Fibroblast of mammary gland (primary cell): ENCODE measurements at places on chromosomes 4 and X.

DNA sequence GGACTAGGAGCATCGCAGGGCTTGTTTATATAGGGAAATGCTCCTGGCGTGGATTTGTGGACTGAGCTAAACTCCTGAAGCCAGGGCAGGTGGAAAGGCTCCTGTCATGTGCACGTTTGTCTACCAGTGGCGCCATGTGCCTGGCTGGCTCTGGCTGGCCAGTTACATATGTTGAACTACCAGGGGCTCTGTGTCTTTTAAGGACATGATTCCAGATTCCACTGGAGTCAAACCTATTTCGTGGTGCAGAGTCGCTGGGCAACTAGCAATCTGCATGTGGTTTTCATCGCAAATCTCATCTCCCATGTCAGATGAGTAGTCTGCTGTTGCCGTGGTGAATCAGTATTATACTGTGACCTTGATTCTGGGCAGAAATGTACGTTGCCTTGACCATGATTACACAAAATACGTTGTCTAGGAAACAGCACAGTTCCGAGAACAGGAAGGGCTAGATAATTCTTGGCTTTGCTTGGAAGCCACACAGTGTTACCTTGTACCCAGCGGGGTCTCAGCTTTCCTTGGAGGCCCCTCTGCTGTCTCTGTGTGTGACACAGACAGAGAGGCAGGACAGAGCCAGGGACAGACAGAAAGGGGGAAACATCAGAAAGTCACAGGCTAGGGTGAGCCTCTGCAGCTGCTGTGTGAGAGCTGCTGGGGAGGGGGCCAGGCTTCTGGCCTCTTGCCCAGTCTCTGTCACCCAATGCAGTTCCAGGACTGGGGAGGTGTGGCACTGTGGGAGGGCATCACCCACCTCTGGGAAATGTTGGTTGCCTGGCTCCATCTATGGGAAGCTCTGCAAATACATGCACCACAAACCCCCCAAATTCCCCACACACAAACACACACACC, 19.2 kb downstream of the PNMA6E start:
- peak; percentile 91 for DNase-seq

DNA sequence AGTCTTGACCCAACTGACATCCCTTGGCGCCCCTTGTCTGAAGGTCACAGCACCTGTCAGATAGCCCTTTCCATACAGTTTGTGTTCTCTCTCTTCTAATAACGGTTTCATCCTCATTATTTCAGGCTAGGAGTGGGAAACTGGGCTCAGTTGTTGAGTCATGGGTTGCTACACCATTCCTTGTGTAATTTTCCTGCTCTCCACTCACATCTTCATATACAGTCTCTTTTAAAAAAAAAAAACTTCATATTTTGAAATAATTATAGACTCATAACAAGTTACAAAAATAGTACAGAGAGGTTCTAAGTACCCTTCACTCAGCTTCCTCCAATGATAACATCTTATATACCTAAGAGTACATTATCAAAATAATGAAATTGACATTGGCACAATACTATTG, 60.2 kb upstream of the GRPR start:
- DNase-seq: no peak

GRCh38 chr4:94626942-94627341, 130.8 kb upstream of the BMPR1B start:
- no peak for DNase-seq

DNA sequence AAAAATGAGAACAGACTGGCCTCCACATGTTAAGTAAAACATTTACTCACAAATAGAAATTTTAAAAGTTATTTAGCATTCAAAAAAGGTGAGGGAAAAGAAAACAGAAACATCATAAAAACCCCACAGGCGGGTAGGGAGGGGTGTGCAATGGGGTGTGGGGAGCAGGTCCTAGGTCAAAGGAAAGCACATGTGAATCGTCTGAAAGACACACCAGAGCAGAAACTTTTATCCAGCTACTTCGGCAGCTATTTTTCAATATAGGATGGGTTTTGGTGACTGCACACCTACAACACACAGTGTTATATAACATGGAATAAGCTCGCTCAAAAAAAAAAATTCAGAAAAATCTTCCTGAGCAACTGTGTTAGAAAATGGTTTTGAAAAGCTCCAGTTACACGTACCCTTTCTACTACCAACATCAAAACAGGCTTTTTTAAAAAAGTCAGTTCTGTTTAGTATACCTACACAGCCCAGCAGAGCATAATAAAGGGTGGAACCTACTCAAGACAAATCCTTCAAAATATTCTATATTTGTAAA, 1.6 kb downstream of the OTUD4 start:
- DNase-seq: no peak

DNA sequence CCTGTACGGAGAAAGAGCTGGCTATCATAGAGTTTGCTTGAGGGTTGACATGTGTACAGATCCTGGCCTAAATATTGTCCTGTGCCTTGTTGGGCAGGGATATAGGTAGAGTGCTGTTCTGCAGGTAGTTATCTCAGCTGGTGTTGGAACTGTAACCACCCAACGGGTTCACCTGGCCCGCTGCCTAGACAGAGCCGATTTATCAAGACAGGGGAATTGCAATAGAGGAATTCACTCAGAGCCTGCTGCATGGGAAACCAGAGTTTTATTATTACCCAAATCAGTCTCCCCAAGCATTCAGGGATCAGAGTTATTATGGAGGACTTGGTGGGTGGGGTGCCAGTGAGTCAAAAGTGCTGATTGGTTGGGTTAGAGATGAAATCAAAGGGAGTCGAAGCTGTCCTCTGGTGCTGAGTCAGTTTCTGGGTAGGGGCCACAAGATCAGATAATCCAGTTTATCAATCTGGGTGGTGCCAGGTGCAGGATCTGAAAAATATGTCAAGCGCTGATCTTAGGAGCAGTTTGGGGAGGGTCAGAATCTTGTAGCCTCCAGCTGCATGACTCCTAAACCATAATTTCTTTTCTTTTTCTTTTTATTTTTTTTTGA, 42.5 kb upstream of the XIAP start:
- DNase-seq: no peak

GRCh38 chr4:99435154-99435553, at the start of gene ADH7:
TSS of gene ADH7 (minus strand) at chr4:99435342. CDS start at chr4:99435233, 109 bp downstream.
- DNase-seq: no peak

DNA sequence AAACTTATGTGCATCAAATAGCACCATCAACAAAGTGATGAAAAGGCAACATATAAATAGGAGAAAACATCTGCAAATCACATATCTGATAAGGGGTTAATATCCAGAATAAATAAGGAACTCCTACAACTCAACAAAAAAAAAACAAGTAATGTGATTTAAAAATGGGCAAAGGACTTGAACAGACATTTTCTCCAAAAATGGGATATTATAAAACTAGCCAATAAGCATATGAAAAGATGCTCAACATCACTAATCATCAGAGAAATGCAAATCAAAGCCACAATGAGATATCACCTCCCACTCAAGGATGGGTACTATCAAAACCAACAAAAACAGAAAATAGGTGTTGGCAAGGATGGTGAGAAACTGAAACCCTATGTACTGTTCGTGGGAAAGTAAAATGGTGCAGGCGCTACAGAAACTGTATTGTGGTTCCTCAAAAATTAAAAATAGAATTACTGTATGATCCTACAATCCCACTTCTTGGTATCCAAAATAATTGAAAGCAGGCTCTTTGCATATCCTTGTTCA, 2.4 kb downstream of the DNAJB14 start:
- DNase-seq: no peak

DNA sequence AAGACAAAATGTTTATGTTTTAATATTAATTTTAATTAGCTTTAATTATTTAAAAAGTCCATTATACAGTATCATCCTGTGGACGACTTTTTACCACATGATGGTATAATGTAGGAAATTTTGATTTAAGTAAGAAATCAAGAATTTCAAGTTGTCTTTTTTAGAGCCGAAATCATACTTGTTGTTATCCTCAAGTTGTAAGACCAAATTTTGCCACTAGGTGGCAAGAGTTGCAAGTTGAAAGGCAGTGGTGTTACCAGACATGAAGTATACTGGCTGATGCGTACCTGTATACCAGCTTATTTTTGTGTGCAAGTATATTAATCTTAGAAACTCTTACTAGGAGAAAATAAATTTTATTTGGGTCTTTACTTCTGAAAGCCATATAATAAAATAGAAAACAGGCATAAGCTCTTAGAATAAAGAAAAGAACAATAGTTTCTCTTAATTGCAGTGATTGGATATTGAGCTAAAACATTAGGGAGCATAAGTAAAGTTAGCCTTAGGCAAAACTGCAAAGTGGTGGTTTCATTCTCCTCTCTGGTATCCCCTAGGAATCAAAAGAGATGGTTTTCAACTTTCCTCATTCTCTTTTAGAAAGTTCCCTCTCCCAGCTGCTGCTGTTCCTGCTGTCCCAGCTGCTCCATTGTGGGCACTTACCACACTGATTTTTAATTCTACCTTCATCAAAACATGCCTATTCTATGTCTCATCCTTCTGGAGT, 118.0 kb upstream of the WDFY3 start:
- DNase-seq: peak; percentile 84

DNA sequence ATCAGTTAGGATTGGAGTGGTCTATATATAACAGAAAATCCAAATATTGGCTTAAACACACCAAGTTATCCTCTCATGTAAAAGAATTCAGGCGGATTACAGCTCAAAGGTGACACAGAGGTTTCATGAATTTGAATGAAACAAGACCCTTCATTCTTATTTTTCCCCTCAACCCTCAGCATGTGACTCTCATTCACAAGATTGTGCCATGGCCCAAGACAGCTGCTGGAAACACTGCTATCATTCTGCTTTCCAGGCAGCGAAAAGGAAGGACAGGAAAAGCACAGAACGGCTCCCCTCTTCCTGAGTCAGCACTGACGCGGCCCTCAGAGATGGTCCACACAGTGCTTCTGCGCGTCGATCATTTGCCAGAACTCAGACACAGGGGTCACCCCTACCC, 891.0 kb upstream of the FRG1 start:
- no peak for DNase-seq

- no peak for DNase-seq
Measured at GRCh38 chr4:76535603-76536372, 100.8 kb downstream of the SHROOM3 start.

- peak; percentile 51 for DNase-seq
Measured at GRCh38 chrX:96432647-96433046, 252.0 kb upstream of the DIAPH2 start.

- DNase-seq: no peak
Measured at GRCh38 chrX:3044671-3045070, 3.4 kb downstream of the ARSF start.

DNA sequence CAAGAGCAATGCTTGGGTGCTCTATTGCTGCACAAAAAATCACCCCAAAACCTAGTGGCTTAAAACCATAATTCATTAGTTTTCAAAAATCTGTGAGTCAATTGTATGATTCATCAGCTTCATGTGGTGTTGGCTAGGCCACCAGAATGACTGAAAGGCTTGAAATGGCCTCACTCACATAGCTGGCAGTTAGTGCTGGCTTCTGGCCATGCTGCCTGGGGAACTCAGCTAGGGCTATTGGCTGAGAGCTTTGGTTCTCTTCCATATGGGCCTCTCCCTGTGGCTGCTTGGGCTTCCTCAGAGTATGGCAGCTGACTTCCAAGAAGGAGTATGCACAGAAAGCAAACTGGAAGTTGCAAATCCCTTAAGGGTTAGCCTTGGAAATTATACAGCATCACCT, 3.1 kb upstream of the MTMR1 start:
- DNase-seq: peak; percentile 97

GRCh38 chrX:125175991-125176584, 143.6 kb upstream of the TEX13C start:
- DNase-seq: no peak

- peak; percentile 56 for DNase-seq
Measured at GRCh38 chr4:153651587-153651986, 32.5 kb upstream of the TLR2 start.
